ENCODE measurements at places on chromosomes 4 and X.

DNA sequence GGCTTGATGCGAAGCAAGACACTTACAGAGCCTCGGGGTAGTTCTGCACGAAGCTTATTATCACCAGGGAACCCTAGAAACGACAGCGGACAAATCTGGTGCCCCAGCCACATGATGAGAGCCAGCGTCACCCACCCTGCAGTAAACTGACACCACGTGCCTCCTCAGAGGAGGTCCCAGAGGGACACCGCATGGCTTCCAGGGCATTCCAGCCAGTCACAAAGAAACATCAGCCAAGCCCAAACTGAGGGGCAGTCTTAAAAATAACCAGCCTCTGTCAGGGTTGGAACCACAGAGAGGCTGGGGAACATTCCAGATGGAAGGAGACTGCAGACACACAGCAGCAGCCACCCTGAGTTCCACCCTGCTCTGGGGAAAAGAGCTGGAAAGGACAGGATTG lies 36.6 kb upstream of the HGFAC start:
- DNase-seq: no peak

DNA sequence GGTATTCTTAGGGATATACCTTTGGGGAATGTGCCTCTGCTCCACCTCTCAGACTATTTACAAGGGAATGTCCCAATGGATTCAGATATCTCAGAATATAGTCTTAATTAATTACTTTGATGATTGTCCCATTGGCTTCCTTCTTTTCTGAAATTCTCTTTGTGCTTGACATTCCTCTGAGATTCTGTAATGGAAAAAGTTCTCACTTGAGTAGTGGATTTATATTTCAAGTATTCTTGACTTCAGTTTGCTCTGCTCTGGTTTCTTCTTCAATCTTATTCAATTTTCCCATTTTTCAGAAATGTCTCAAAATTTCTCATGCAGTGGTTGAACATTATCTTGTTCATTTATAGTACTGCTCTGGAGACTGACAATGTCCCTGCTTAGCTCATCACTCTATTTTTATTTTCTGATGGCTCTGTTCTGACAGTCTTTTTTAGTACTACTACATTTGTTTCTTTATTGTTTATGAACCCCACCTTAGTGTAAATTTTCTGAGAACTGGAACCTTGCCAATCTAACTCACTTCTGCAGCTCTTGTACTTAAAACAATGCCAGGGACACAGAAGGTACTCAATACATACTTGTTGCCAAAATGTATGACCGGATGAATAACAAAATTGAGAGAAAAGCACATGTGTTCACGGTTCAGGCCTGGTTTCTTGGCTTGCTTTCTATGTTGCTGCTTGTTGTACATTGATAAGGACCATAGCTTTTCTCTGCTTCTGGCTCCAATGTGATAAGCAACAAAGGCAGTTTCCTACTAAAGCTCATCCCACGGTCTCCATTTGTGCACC lies 471.7 kb downstream of the GASK1B start:
- no peak for DNase-seq

GRCh38 chrX:9728261-9728660 lies 37.4 kb downstream of the GPR143 start:
- DNase-seq: no peak

DNA sequence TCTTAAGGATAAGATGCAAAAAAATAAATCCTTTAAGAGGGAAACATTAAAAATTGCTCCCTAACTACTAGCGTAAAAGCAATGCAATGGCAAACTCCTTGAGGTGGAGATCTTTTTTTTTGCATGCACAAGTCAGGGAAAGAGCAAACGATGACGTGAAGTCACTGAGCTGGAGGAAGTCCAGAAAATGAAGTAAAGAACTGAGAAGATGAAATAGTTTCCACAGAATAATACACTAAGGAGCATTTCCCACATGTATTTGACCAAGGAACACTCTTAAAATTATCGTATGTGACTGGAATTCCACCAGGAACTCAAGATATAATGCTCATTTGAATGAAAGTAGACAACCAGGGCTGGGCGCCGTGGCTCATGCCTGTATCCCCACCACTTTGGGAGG lies 21.0 kb upstream of the DOCK11 start:
- no peak for DNase-seq

- no peak for DNase-seq
Observed at GRCh38 chrX:38896724-38897298, 95.6 kb downstream of the MID1IP1 start.

DNA sequence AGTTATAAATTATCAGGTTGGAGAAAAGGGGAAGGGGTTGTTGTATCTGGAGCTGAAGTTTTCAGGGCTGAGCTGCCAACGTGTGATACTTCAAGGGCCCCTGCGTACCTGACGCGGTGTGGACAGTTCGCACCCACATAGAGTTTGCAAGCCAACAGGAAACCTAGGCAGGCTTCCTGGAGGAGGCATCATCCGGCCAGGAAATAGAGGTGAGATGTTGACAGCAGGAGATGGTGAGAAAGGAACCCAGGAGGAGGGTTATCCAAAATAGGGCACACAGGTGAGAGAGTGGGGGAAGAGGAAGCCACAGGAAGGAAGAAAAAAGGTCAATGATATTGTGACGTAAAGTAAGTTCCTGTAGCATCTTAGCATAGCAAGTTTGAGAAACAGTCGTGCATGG lies 127.2 kb downstream of the DHRSX start:
- DNase-seq: no peak

GRCh38 chr4:94240384-94240783 lies 32.7 kb downstream of the SMARCAD1 start:
- DNase-seq: no peak

DNA sequence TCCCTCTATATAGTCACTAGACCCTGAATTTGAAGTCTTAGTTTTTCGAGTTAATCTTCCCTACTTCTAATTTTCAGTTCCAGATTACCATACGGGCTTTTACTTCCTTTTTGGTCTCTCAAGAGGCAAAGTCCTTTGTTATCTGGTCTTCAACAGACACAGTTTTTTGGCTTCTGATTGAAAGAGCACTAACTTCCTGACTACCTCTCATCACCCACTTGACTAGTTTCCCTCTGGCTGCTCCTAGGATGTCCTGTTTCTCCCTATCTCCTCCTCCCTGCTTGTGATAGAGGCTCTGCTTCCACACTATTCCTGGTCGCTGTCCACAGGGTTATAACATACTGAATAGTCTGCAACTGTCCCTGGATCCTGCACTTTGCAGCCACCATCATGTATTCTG lies 16.7 kb upstream of the WDR44 start:
- no peak for DNase-seq

GRCh38 chr4:83212041-83212851 lies 72.4 kb downstream of the COQ2 start:
- DNase-seq: no peak

DNA sequence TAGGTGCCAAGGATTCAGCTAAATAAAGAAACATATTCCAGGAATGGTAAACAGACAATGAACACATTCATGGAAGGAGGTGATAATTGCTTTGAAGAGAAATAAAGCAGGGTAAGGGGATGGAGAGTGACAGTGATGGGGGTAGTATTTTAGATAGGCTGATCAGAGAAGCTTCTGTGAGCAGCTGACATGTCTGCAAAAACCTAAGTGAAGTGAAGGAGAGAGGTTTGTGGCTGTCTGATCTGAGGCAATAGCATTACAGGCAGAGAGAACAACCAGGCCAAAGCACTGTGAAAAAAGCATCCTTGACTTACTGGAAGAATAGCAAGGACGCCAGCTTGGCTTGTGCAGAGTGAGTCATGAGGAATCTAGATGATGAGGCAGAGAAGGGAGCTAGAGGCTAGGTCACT lies 271.9 kb upstream of the GATB start:
- no peak for DNase-seq

GRCh38 chr4:140220058-140220457 lies 66.1 kb upstream of the MAML3 start:
- DNase-seq: no peak
